ENCODE measurements at places on chromosomes 13 and 19.

GRCh38 chr19:29404951-29405727 is 120.7 kb upstream of the VSTM2B start:
- no peak for DNase-seq

DNA sequence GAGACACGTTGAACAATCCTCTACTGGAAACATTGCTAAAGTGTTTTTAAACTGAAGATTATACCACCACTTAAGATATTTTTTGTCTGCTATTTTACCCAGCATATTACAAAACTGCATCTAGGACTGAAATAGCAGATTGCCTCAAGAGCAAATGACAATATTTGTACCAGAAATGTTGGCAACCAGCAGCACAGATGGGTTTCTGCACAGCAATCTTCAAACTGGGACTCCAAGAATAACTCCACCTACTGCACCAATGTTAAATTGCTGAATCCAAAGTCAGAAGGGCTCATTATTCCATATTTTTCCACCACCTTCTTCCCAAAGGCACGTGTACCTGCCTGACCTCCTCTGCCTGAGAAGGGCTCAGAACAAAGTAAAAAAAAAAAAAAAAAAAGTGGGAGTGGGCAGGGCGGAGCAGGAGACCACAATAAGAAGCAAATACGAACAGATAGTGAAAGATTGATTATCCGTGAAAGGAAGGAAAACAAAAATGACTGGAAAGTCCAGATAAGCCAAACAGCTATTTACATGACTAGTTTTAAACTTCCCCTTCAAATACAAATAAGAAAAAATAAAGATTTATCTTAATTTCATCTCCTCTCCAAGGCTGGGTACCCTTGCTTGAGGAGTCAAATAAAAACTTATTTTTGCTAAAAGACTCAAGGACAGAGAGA is 79.4 kb downstream of the FOXO1 start:
- DNase-seq, result no peak

DNA sequence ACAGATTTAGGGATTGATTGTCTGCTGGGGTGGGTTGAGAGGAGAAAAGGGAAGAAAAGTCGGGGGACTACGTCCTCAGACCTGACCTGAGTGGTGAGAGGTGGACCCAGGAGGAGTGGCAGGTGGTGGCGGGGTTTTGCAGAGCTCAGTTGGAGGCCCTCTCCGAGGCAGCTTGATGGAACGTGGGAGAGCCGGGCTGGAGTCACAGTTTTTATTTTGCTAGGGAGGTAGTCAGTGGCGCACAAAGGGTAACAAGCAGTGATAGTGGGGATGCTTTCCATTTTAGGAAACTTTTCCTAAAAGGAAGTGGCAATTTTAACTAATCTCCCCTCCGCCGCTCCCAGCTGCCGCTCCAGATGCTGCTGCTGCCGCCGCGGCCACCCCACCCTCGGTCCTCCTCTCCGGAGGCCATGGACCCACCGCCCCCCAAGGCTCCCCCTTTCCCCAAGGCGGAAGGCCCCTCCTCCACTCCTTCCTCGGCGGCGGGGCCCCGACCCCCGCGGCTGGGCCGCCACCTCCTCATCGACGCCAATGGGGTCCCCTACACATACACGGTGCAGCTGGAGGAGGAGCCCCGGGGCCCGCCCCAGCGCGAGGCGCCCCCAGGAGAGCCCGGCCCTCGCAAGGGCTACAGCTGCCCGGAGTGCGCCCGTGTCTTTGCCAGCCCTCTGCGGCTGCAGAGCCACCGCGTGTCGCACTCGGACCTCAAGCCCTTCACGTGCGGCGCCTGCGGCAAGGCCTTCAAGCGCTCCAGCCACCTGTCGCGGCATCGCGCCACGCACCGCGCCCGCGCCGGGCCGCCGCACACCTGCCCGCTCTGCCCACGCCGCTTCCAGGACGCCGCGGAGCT is 1.1 kb upstream of the ZNF581 start:
- DNase-seq, result peak; percentile 65

GRCh38 chr19:51822946-51823345 is 28.0 kb downstream of the FPR3 start:
- DNase-seq, result peak; percentile 42

DNA sequence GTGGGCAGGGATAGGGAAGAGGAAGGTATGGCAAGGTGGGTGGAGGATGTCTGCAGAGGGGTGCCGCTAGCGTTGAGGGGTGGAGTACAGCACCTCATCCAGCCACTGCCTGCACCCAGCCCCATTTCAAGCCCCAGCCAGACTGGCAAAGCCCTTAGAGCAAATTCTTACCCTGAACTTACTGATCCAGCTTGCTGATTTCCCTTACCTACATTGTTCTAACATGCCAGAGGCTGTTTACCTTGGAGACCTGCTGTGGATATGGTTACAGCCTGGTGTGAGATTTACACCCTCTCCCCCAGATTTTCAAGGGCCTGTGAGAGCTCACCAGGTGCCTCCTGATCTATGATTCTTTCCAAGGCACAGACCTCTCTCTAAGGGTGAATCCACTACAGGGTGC is 86.0 kb downstream of the ZNF726 start:
- no peak for DNase-seq

GRCh38 chr19:11576227-11576626 is 1.2 kb downstream of the ACP5 start:
- no peak for DNase-seq

- DNase-seq, result no peak
These were observed 105.0 kb downstream of the SUCLA2 start for GRCh38 chr13:47896111-47896510.

GRCh38 chr13:48585456-48585840 is 52.6 kb upstream of the RCBTB2 start:
- no peak for DNase-seq

GRCh38 chr13:111905609-111905945 is 161.4 kb upstream of the SOX1 start:
- no peak for DNase-seq

- DNase-seq, result peak; percentile 59
These were observed 5.5 kb upstream of the IFI30 start for GRCh38 chr19:18167975-18168645.

GRCh38 chr19:40144151-40144550 is 47.1 kb upstream of the MAP3K10 start:
- DNase-seq, result no peak

DNA sequence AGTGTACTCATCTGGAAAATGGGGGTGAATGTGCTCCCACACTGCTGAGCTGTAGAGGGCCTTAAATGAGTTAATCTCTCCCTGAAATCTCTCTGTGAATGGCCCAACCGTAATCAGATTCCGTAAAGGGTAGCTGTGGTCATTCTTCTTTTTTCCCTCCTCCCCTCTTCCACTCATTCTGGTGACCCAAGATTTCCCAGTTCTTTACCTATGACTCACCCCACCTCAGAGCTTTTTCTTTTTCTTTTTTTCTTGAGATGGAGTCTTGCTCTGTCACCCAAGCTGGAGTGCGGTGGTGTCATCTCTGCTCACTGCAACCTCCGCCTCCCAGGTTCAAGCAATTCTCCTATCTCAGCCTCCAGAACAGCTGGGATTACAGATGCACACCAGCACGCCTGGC is 33.3 kb upstream of the MUC16 start:
- DNase-seq, result no peak

DNA sequence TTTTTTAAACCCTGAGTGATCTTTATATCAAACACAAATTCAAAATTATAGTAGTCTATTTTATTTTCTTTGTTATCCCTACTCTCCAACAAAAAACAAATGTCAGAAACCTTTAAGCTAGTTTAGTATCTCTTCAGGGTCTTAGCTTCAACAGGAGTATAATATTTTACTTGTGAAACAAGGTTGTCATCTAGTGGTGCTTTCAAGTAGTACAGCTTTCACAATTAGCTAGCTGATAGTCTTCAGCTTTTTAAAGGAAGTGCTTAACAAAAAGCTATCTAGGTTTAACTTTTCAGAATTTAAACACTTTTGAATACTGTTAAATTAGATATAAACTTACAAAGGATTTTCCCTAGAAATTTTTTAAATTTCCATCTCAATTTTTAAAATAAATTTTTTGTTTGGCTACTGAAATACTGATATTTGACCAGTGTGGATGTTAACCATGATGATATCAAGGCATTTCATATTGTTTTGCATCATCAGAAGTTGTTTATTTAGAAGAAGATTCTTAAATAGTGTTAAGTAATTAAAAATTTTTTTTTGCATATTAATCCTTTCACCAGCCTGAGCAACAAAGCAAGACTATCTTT is 34.2 kb downstream of the TDRD3 start:
- peak; percentile 84 for DNase-seq

DNA sequence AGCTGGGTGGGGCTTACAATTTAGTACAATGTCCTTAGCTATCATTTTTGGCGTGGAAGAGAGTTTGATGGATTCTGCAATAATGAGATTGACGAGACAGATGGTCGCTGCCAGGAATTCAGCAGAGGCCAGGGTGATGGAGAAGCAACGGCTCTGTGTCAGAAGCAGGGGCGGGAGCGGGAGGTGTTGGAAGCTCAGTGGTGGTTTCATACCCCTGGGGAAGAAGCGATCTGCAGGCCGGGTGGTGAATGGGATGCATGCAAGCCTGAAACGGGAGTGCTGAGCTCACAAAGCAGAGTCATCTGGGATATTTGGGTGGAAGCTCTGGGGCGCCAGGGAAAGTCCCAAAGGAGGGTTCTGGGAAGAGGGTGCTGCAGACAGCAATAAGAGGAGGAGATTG is 370.8 kb downstream of the ZNF536 start:
- no peak for DNase-seq

- DNase-seq, result no peak
These were observed 71.8 kb upstream of the NPAS1 start for GRCh38 chr19:46947866-46948265.

- DNase-seq, result peak; percentile 99
These were observed 32.4 kb upstream of the CACNA1A start for GRCh38 chr19:13538601-13539253.

DNA sequence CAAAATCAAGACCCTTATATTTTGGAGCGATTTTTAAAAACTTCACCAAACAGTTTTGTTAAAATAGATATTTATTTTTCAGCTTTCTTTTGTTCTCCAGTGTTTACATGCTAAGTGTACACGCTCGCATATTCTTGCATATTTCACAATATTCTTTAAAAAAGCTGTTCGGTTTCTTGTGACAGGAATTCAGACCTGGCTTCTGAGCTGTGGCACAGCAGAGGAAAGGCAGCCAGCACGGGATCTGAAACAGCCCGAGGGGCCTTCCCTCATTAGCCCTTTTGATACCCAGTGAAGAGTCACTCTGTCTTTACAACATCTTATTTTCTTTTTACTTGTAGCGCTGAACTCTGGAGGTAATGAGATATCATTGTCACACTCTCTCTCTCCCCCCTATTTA is 234.0 kb downstream of the B3GLCT start:
- no peak for DNase-seq

- no peak for DNase-seq
These were observed 1327.6 kb downstream of the UQCRFS1 start for GRCh38 chr19:27885359-27885758.

GRCh38 chr13:30934381-30934780 is 1.9 kb downstream of the TEX26 start:
- no peak for DNase-seq

- DNase-seq, result peak; percentile 2
These were observed 196.9 kb upstream of the UBL3 start for GRCh38 chr13:30047154-30047874.

DNA sequence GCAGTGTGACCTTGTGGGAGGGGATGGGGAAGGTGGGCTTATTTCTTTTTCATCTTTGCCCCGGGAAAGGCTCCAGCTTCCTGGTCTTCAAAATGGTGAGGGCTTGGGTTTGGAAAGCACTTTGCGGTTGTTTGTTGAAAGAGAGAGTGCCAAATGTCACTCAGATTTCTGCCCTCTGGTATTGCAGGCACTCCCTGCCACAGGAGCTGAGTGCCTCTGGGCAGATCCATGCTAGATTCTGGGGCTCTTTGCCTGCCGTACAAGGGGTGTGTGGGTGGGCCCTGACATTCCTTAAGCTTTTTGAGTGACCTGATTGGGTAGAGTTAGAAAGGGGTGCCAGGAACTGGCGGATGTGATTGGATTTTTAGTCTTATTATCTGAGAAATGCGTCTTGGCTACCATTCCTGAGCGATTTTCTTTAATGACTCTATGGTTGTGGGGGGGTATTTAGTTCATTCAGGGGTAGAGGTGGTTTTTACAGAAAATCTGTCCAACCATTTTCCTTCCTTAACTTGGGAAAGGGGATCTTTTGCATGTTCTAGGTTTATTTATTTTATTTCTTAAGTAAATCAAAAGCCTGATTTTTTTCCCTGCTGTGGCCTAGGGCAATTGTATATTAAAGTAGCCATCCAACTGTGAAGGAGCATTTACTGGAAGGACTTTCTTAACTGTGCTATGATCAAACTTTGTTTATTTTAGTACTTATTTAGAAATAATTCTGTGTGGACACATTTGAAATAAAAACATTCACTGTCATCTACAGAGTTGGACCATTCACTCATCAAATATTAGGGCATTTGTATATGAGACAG is 3.2 kb downstream of the ARHGAP35 start:
- DNase-seq, result no peak

DNA sequence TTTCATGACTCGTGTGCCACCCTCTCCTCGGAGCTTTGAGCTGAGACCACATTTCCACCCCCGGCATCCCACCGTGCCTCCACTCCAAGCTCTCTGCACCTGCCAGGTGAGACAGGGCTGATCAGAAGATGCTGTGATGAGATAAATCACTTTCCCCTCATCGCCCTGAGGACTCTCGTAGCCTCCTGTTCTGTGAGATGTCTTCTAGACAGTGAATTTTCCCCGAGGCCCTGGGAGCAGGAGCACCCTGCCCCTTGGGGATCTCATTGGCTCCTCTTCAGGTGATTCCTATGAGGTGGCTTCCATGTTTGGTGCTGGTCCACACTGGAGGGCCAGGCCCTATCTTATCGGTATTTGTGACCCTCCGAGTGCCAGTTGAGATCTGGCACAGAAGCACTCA is 154.0 kb upstream of the TSHZ3 start:
- no peak for DNase-seq

DNA sequence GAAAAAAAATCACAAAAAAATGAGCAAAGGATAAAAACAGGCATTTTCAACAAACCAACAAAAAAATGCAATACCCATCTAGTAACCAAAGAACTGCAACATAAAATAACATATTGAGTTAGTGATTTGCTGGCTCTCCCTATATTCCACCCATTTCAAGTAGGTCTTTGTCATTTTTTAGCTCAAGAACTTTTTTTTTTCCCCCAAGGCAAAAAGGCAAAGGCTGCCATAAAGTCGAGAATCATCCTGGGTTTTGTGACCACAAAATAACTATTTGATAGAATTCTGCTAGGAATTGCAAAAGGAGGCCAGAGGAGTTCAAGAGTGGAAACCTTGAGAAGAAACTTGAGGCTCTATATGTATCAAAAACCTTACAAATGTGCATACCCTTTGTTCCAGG is 5.5 kb downstream of the SAFB2 start:
- no peak for DNase-seq
